ENCODE measurements at places on chromosomes 13 and 19.

DNA sequence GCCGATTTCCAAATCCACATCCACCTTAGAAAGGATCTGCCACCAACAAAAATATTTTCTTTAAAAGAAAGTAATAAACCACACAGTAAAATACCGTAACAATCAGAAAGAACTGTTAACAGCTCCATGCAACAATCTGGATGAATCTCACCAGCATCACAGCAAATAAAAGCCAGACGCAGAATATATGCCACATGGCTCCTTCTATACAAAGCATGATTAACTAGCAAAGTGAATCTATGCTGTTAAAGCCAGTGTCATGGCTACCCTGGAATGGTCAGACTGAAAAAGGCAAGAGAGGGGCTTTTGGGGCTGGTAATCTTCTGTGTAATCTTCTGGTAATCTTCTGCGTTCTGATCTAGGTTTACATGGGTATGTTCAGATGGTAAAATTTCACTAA is 81.3 kb downstream of the SACS start:
- no peak for DNase-seq

GRCh38 chr13:27997904-27998522 is 9.5 kb upstream of the URAD start:
- DNase-seq = no peak

DNA sequence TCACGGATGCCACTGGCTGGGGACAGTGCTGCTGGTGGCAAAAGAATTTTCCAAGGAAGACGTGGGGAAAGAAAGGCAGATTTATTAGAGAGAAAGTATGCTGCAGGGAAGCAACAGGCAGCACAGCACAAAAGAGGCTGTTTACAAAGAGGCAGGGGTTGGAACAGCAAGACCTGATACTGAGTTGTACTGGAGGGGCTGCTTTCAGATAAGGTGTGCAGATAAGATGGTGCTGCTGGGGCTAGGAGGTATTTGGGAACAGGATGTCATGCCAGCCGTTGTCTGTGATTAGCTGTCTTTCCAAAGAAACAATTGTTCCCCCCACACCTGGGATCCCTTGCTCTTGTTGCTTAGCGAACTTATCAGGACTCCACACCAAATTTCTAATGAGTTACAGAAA is 2023.3 kb upstream of the PCDH20 start:
- DNase-seq = no peak

- DNase-seq = no peak
Observed at GRCh38 chr19:14354445-14354844, 26.8 kb upstream of the ADGRE5 start.

GRCh38 chr13:46963904-46964303 is 67.1 kb upstream of the HTR2A start:
- no peak for DNase-seq

- DNase-seq = no peak
Observed at GRCh38 chr13:100347968-100348367, 240.6 kb downstream of the GGACT start.

- no peak for DNase-seq
Observed at GRCh38 chr19:2287585-2288337, 5.8 kb upstream of the PEAK3 start.

- DNase-seq = no peak
Observed at GRCh38 chr13:31756346-31756745, 17.0 kb downstream of the RXFP2 start.

DNA sequence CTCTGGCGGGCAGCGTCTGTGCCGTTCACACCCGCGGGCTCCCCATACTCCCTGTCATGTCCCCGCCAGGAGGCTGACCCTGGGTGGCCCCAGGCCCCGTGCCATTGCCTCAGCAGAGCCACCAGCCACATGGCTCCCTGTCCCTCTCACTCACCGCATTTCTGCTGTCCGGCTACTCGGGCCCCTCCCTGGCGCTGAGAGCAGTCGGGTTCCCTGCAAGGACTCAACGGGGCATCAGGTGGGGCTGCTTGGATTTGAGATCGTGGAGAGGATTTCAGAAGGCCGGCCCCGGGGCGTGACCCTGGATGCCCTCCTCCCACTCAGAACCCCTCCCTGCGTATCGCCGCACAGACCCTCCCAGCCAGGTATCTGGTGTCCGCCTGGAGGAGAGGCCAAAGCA is 142.1 kb downstream of the KDM4B start:
- DNase-seq = no peak

- DNase-seq = no peak
Observed at GRCh38 chr19:39659791-39660190, 4.1 kb downstream of the LGALS16 start.

DNA sequence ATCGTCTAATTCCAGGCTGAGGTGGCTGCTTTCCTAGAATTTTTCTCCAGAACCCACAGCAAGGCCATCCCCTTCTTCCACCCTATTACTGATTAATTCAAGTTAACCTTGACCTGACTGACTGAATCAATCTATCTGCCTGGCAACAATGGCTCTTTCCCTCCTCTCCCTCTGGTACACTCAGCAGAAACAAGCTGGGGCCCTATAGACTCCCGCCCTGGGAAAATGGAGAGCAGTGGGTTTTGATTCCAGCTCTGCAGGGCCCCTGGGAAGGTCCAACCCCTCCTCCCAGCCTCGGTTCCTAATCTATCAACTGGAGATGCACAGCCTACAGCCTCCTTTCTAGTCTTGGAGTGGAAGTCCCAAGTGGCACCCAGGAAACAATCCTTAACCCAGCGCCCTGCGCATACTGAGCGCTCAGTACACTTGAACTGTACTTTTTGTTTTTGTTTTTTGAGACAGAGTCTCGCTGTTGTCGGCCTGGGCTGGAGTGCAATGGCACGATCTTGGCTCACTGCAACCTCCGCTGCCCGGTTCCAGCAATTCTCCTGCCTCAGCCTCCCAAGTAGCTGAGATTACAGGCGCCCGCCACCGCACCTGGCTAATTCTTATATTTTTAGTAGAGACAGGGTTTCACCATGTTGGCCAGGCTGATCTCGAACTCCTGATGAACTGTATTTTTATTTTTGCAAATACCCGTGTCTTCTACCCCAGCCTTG is 5.2 kb upstream of the C3 start:
- DNase-seq = no peak

DNA sequence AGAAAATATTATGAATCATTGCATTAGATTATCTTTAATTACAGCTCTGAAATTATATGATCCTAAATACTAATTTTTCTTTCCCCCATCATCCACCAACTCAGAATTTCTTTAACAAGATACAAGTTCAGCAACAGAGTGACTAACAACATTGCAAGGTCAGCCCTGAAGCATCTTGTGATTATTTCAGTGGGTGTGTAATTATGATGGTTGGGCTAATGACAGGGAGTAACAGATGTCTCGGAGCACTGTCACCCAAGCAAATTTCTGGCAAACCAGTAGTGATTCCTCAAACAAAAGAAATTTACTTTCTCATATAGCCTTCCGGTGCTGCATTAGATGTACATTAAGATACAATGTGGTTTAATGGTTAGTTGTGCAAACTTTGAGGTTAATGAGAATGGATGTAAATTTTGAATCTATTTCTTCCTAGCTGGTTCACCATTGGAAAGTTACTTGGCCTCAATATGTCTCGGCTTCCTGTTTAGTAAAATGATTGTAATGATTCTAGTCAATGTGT is 238.9 kb downstream of the ITGBL1 start:
- no peak for DNase-seq

DNA sequence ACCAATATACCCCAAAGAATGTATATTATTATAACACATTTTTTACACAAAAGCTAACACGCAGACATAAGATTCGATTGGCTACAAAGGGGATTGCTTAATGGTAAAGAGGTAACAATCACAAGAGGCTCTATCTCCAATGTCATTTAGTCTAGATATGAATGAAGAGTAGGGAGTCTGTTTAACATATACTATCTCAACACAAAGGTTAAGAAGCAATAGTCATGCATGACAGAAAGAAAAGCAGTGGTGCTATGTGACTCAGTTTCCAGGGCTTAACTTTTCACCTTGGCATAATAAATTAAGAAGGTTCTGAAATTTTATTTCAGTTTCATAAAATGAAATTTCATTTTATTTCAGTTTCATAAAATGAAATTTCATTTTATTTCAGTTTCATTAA is 33.3 kb downstream of the UFM1 start:
- no peak for DNase-seq

- DNase-seq = no peak
Observed at GRCh38 chr13:45542878-45543277, 72.7 kb downstream of the ERICH6B start.

GRCh38 chr13:53781941-53782340 is 753.3 kb downstream of the OLFM4 start:
- no peak for DNase-seq

DNA sequence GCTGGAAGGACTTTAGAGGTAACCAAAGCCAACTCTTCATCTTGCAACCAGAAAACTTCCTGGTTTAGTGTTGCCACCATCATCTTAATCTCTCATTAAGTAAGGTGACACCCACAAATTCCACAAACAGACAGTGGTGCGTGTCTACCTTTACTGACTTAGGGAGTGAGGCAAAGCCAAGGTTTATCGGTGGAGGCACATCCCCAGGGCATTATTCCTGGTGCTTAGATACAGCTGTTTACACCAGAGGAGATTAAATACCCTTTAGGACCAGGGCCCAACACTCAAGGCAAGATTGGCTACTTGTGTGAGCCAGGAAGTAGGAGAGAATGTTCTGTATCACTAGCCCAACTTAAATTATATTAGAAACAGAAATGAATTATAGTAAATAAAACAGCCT is 9.5 kb downstream of the STOML3 start:
- no peak for DNase-seq

DNA sequence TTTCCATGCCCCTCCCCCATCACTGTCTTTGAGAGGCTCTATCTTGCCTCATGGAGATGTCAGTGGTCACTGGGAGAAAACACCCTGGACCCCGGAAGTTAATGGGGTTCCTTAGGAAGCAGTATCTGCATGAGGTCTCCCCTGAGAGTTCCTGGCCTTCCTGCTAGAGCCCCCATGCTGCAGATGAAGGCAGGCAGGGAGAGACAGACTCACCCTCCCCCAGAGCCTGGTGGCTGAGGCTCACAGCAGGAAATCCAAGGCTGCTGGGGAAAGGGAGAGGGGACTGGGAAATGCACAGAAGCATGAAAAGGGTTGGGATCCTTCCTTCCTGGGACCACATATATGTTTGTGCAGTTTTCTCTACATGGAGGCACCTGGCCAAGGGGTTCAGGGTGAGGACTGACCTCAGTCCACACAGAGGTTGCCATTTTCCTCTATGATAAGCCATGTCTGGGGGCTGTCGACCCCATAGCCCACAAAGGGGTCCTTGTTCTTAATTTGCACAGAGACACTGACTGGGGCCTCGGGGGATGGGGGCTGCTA is 95.4 kb downstream of the RNASEH2B start:
- DNase-seq = no peak

- no peak for DNase-seq
Observed at GRCh38 chr13:97276862-97277269, 54.7 kb downstream of the MBNL2 start.

GRCh38 chr13:105820415-105820814 is 715.0 kb downstream of the EFNB2 start:
- DNase-seq = no peak

GRCh38 chr19:9427941-9428340 is 7.4 kb downstream of the ZNF266 start:
- DNase-seq = no peak

GRCh38 chr19:13120817-13121216 is 2.8 kb downstream of the NACC1 start:
- no peak for DNase-seq

GRCh38 chr13:44064357-44064756 is 184.7 kb downstream of the LACC1 start:
- no peak for DNase-seq
